ENCODE measurements at places on chromosomes 6 and 20.

- DNase-seq, result peak; percentile 7
Measured at GRCh38 chr20:63966944-63967322, 2.8 kb downstream of the ZNF512B start.

DNA sequence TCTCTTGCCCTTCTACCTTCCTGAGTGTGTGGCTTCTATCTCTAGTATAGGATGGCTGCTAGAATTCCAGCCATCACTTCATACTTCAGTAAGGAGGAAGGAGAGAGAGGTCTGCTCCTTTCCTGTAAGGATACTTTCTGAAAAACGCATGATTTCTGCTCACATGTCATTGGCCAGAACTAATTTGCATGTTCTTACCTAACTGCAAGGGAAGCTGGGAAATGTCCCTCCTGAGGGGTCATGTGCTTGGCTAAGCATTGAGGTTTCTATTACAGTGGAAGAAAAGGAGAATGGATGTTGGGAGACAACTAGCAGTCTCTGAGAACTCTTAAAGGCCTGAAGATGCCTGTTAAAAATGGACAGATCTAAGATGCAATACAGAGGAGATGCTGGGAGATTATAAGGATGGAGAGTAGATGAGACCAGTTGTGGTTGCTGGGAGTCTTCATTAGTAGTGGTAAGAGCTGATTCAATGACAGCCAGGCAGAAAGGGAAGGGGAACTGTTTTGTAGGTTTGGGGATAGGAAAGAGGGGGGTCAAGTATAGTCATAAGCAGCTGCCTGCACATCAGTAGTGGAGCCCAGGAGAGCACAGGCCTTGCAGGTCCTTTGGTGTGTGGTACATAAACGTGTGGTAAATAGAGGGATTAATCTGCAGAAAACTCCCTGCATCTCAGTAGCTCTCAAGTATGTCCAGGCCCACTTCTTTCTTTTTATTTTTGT is 20.2 kb downstream of the CDS2 start:
- no peak for DNase-seq

- DNase-seq, result peak; percentile 46
Measured at GRCh38 chr6:26003102-26003694, 40.6 kb downstream of the TRIM38 start.

GRCh38 chr20:61881861-61882260 is 183.8 kb downstream of the TAF4 start:
- no peak for DNase-seq

DNA sequence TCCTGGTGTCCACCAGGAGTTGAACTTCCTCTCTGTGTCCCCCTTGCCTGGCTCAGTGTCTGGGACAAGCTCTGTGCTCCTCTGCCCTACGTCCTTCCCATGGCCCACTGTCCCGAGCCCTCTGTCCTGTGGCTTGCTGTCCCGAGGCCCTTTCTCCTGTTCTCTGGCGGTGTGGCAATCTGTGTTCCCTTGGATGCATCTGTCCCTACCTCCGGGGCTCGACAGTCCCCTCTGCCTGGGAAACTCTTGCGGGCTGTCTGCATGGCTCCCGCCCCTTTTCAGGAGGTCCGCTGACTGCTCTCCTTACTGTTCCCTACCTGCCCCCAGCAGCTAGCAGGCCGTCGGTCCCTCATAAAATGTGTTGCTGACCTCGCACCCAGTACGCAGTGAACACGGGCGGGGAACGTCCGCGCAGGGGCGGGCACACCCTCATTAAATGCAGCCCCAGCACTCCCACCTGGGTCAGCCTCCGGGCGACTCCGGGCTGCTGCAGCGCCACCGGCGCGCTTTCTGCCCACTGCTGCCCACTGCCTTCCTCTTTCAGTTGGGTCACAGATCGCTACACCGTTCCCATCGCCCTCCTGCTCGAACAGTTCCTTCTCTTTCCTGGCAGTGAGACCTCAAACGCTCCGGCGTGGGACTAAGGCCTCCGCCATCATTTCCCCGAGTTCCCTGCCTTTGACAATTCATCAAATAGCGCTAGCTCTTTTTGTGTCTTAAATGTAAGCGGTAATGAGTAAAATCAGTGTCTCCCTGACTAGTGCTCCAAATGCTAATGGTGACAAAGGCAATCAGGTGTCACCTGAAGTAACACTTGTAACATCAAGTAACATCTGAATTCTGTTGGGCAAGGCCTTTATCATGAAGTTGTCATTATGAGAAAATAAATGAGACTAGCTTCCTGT is 60.5 kb downstream of the RSPH3 start:
- no peak for DNase-seq

GRCh38 chr20:24776755-24777271 is 172.3 kb upstream of the CST7 start:
- DNase-seq, result no peak

DNA sequence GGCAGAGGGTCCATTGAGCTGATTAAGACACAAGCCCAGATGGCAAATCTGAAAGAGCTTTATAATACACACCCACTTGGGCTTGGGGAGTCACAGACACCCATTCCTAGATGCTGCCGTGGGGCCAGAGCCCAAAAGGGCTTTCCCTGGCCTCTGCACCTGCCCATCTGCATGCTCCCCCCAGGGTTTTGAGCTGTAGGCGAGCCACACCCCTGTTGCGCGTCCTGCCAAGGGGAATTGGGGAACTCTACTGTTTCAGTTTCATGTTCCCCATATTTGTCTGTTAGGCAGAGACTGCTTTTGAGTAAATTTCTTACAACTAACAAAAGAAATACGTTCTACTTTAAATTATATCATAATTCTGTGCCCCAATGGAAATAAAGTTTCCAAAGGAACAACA is 52.9 kb upstream of the FNDC1 start:
- DNase-seq, result no peak

GRCh38 chr6:92710048-92710447 is 709.3 kb downstream of the EPHA7 start:
- no peak for DNase-seq

DNA sequence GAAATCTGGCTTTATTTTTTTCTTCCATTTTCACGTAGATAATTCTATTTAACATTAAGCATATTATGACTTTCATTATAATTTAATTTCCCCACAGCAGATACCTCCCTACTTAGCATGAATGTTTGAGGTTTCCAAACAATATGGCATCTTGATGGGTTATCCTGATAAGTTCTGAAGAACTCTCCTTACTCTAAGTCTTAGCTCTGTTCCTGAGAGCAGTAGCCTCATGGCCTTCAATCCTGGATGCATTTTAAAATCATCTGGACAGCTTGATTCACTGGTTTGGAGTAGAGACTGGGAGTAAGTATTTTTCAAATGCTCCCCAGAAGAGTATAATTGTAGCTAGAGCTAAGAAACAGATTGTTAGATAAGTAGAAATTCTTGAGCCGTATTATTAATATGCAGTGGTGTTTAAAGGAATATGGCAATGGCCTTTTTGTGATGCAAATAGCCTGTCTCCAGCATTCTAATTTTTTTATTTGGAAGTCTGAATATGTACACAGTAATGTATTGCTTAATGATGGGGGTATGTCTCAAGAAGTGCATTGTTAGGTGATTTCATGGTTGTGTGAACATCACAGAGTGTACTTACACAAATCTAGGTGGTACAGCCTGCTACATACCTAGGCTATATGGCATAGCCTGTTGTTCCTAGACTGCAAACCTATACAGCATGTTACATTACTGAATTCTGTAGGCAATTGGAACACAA is 110.5 kb upstream of the EEF1E1 start:
- no peak for DNase-seq

- DNase-seq, result no peak
Measured at GRCh38 chr20:51366155-51366886, 176.2 kb downstream of the NFATC2 start.

- DNase-seq, result no peak
Measured at GRCh38 chr6:91240878-91241603, 654.2 kb upstream of the MAP3K7 start.

GRCh38 chr6:75932067-75932466 is 140.4 kb downstream of the IMPG1 start:
- peak; percentile 34 for DNase-seq

Data from progenitor cell of endocrine pancreas (in vitro differentiated cells).